Activated gamma-delta T cell treated with Interleukin-2 at 50 U/mL for 16 hours (primary cell): ENCODE measurements at places on chromosomes 13 and 19.

- DNase-seq: no peak
Observed at GRCh38 chr13:35836446-35836845, 294.7 kb downstream of the DCLK1 start.

DNA sequence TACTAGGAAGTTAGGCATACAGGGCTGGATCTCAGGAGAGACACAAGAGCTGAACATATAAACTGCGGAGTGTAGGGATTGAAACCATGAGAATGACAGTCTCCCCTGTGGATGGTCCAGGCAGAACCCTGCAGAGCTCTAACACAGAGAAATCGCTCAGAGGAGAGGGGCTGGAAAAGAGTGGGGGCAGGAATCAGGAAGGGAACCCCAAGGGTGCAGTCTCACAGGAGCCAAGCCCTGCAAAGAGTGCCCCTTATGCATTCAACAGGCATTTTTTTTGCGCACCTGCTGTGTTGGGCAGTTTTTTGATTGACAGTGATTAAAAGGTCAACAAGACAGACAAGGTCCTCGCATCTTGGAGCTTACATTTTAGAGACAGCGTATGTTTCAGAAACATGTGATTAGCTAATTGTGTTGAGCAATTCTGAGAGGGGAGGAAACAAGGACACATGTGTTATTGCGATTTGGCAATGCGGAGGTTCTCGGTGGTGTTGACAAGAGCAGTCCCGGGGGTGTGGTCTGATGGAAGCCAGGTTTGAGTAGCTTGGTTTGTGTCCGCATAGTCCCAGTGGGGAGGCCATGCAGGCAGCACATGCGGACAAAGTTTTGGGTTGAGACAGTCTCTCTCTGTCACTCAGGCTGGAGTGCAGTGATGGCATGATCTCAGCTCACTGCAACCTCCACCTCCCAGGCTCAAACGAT lies 182.6 kb upstream of the IRS2 start:
- DNase-seq: no peak

DNA sequence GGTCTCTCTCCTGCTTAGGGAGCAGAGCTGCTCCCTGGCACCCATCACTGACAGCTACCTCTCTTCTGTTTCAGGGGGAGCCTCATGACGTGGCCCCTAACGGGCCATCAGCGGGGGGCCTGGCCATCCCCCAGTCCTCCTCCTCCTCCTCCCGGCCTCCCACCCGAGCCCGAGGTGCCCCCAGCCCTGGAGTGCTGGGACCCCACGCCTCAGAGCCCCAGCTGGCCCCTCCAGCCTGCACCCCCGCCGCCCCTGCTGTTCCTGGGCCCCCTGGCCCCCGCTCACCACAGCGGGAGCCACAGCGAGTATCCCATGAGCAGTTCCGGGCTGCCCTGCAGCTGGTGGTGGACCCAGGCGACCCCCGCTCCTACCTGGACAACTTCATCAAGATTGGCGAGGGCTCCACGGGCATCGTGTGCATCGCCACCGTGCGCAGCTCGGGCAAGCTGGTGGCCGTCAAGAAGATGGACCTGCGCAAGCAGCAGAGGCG lies 23.2 kb upstream of the NCCRP1 start:
- no peak for DNase-seq

GRCh38 chr13:40181203-40181845 lies 485.1 kb downstream of the FOXO1 start:
- DNase-seq: no peak

- no peak for DNase-seq
Observed at GRCh38 chr19:44613295-44614178, at the start of gene IGSF23. TSS of gene IGSF23 (plus strand) at chr19:44613563. CDS start at chr19:44613646, 83 bp downstream.

DNA sequence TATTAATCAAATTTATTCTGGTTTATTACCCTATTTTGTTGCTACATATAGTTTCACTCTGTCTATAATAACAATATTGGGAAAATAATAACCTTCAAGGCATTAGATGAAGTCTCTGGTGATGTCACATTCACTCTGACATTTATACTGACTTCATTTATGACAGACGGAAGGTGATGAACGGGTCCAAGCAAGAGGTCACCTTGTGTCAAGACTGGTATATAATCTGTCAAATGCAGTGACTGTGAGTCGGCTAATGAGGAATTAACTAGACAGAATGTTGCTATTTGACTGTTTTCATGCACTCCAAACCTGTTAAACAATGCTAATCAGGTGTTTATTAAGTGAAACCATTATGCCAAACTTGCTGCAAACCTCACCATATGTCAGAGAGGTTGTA lies 800.5 kb upstream of the KLHL1 start:
- DNase-seq: no peak

DNA sequence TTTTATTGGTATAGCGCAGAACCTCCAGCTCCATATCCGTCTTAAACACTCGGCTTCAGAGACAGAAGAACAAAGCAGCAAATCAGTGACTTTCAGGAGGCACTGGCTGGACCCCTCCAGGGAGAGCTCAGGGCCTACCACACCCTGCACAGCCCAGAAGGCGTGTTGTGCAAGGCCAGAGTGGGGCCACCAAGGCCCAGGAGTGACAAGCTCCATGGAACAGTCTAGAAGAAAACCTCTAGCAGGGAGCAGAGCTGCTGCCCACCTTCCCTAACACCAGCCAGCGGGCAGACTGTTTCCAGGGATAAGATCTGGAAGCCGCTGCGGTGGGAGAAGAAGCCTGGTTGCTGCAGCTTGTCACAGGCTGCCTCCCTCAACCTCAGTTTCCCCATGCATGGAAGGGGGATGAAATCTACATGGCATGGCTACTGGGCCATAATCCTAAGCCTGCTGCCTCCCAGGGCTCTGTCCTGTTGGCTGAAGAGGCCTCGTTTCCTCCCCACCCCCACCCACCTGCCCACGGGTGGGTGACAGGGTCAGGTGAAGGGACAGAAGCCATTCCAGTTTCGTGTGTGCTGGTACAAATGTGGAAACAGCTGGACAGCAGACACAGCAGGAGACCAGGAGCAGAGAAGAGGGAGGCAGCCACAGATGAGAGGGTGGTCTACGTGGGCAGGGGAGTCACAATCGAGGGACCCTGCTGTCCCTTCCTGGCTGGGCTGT lies 57.4 kb downstream of the PEPD start:
- no peak for DNase-seq

GRCh38 chr13:113360446-113360845 lies 3.5 kb downstream of the GRTP1 start:
- DNase-seq: no peak

GRCh38 chr13:75195495-75196146 lies 286.3 kb downstream of the TBC1D4 start:
- no peak for DNase-seq

GRCh38 chr13:94344126-94344818 lies 135.2 kb downstream of the DCT start:
- no peak for DNase-seq

GRCh38 chr13:56352361-56352760 lies 788.4 kb upstream of the PRR20A start:
- no peak for DNase-seq

GRCh38 chr19:35742121-35742724 lies at the start of gene IGFLR1:
TSS of gene IGFLR1 (minus strand) at chr19:35742452. CDS start at chr19:35741180, 1,272 bp downstream.
- peak; percentile 66 for DNase-seq

DNA sequence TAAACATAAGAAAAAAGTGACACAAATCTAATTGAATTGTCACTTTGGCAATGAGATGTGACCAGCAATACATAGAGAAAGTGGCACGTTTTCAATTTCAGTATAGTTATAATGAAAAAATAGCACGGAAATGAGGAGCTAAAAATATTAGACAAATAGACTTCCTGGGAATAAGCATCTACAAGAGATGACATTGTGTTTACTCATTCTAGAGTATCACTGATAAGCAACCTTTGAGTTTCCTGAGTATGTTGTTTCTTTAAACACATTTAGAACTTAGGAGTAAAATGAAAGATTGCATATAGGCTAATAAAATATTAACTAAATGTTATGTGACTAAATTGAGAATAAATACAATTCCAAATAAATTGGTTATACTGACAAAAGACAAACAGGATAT lies 207.1 kb upstream of the SLITRK6 start:
- DNase-seq: no peak

DNA sequence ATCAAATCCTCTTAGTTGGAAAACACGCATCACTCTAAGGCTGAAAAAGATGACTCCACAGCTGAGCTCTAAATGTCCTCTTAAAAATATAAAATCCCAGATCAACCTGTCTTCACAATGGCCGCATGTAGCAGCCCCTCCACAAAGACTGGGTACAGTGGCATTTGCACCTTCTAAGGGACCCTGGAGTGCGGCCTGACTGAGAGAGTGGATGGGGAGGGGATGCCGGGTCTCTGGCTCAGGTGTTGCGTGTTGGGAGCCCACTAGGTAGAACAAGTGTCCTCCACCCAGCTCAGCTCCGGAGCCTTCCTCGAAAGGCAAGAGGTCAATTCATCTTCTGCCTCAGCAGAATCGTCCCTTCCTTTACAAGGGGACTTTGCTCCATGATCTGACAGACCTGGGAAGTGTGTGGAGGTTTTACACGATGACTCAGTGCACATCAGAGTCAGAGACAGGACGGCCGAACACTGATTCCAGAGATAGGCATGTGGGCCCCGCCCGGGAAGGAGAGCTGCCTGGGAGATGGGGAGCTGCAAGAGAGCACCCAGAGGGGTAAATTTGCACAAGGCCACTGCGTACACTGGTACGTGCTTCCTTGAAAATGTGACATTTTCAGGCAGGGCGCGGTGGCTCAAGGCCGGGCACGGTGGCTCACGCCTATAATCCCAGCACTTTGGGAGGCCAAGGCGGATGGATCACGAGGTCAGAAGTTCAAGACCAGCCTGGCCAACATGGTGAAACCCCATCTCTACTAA lies 23.5 kb upstream of the SLC15A1 start:
- no peak for DNase-seq

DNA sequence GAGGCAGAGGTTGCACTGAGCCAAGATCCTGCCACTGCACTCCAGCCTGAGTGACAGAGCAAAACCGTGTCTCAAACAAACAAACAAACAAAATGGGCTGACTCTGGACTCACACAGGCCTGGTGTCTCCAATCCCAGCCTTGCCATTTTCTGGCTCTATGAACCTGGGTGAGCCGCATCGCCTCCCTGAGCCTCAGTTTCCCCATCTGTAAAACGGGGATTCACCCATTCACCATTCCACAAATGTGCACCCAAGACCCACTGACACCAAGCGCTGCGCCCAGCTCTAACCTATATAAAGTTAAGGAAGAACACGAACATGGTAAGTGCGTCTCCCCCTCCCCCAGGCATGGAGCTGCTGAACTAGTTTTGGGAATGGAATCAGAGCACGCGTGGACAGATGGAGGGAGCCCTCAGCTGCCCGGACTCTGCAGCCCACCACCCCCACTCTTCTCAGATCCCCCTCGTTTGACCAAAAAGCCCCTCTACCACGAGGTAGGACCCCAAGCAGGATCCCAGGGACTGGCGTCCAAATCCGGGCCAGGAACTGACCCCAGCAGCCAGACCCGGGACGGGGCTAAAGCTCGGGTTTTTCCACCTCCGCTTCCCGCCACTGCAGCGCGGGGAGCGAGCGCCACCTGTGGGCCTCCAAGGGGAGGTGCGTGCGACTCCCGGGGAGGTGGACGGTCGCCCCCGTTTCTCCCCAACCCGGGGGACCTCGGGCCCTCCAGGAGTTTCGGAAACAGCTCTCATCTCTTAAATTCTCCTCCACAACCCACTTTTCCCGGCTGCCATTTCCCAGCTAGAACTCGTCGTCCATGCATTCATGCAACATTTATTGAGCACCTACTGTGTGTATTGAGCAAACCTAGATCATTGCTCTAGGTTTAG lies 33.0 kb upstream of the ADGRE5 start:
- DNase-seq: peak; percentile 61

- DNase-seq: peak; percentile 47
Observed at GRCh38 chr19:48812094-48812929, 1.5 kb upstream of the BCAT2 start.

- no peak for DNase-seq
Observed at GRCh38 chr19:49542446-49542845, 14.6 kb downstream of the RCN3 start.

DNA sequence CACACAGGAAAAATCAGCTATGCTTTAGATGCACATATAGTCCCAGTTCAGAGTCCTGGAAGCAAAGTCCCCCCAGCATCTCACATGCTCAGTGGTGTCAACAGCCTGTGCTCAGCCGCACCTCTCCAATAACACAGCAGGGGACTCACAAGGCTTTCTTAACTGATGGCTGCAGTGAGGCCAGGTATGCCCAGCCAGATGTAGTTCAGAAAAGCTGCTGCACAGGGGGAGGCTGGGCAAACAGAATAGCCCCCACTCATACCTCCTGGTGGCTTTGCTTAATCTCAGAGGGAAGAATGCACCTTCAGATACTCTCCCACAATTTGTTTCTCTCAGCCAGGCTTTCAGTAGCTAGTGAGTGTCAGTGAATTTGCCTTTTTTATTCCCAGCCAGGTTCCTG lies 33.4 kb downstream of the FAM124A start:
- DNase-seq: no peak

- no peak for DNase-seq
Observed at GRCh38 chr19:45191375-45191774, 12.8 kb downstream of the BLOC1S3 start.

GRCh38 chr19:14185158-14185557 lies 20.8 kb downstream of the ADGRL1 start:
- DNase-seq: no peak

- peak; percentile 9 for DNase-seq
Observed at GRCh38 chr13:91313103-91313502, 34.4 kb upstream of the MIR17HG start.

DNA sequence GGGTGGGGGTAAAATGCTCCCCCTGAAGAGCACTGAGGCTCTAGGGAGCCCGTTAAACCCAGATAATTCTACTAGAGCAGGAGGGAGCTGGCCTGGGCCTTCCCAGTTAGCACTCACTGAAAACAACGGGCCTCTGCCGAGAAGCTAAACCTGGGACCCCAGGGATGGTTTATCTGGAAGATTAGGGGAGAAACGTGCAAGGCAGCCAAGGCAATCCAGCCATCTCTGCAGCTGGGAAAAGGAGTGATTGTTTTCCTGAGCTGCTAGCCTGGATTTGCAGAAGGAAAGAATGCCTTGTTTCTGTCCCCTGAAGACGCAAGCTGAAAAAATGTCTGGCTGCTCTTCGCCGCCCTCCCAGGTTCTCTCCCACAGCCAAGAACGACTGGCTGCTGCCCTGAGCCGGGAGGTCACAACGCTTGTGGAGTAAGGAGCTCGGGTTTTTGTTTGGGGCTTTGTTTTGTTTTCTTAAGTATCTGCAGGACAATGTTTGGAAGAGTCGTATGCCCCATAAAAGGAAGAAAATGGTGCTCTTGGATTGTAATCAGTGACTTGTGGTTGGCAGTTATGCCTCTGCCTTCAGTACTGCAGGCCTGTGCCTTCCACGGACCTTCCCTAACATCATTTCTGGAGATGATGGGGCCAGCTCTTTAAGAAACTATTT lies 31.5 kb downstream of the COL4A2 start:
- DNase-seq: no peak

DNA sequence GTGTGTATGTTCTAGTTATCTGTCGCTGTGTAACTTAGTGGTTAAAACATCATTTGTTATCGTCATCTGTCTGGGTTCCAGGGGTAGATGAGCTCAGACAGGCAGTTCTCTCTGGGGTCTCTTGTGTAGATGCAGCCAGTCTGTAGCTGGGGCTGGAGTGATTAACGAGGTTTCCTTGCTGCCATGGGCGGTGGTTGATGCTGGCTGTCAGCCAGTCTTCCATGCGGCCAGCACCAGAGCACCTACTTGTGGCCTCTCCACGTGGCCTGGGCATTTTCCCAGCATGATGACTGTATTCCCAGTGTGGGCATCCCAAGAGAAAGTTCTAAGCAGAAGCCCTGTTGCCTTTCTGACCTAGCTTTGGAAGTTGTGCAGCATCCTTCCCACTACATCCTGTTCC lies 10.7 kb downstream of the ERCC5 start:
- no peak for DNase-seq
